Spinal cord (tissue), 10 donors: ENCODE measurements at places on chromosomes 6 and 20. TPM values are rescaled to one million over a fixed set of nuclear protein-coding genes. Genes with fewer than 3 reads are reported as not detected.
A peak's percentile ranks its signal among the peaks of the same experiment; 100 is the strongest.

Gene SLC35D3
- 0.33 TPM for total RNA-seq

- H3K4me1 ChIP-seq = peaks cover 32% of the 10 kb centered on the region
- no peak overlapping the region for H3K4me3 ChIP-seq
- peak overlapping the region; percentile 37 for H3K27ac ChIP-seq
Measured at GRCh38 chr6:38155144-38155543, 335.6 kb downstream of the ZFAND3 start.

DNA sequence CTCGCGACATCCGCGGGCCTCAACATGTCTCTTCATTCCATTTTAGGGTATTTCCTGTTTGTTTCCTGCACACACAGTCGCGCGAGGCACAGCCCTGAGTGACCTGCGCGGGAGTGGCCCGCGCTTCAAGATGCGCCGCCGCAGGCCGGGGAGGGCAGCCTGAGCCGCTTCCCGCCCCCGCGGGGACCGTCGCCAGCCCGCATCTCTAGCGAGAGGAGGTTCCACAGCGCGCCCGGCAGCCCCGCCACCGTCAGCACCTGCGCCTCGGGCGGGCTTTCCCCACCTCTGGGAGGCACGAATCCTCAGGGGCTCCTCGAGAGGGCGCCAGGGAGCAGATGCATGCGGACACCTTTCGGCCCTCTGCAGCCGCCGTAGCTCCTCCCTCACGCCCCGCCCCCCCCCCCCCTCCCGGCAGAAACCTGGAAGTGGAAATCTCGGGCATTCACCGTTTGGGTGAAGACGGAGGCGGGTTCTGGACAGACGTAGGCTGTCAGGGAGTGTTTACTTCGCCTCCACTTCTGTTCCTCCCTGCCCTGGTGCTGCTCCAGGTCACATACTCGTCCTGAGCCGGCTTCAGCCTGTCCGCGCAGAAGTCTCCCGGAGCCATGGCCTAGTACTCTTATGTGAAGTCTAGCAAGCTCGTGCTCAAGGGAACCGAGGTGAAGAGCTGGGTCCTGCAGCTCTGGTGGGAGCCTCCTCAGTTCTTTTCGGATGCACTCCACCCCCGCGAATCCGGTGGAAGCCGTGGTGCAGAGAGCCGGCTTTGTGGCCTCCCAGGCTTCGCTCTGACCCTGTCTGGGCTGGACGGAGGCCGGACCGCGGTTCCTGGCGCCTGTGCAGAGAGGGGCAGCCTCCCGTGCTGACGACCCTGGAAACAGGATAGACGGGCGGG, 880.5 kb upstream of the DEFB115 start:
- DNase-seq = peak; percentile 60
- no peaks in the 10 kb centered on the region for H3K36me3 ChIP-seq
- no peaks in the 10 kb centered on the region for H3K27me3 ChIP-seq
- H3K4me1 ChIP-seq = no peaks in the 10 kb centered on the region
- peak overlapping the region; percentile 64 for H3K4me3 ChIP-seq
- peak overlapping the region; percentile 71 for H3K27ac ChIP-seq

DNA sequence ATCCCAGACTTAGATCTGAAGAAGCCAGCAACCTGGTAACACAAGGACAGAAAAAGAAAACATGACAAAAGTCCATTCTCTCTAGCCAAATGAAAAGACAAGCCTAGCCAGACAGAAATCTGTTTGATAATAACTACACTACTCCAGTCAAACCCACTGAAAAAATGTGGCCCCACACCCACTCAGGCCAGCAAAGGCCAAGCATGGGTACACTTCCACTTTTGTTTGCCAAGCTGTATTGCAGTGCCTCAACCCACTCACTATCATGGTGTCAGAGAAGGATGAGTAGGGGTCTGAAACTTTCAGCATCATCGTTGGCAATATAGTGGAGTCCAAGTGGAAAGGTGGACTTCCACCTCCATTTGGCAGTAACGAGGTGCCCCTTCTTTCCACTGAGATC, 45.8 kb downstream of the EPM2A start:
- DNase-seq = no peak
- no peak overlapping the region for H3K4me3 ChIP-seq
- H3K4me1 ChIP-seq = no peaks in the 10 kb centered on the region
- H3K27me3 ChIP-seq = no peaks in the 10 kb centered on the region
- no peaks in the 10 kb centered on the region for H3K36me3 ChIP-seq
